Urothelium cell line (cell line): ENCODE measurements at places on chromosomes 1 and 21.

GRCh38 chr1:15016526-15016925 is 137.0 kb upstream of the TMEM51 start:
- no peak for DNase-seq

DNA sequence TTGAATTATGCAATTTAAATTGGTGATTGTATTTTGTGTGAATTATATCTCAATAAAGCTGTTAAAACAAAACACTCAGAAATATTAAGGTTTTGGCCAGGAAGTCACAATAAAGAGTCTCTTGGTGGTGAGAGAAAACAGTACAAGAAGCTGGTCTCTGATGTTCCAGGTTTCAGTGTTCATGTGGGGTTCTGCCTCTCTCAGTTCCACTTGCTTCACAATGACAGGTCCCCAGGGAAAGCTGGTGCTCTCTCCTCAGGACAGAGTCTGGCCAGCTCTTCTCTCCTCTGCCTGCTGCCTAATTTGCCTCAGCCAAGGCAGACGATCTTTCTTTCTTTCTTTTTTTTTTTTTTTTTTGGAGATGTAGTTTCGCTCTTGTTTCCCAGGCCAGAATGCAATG is 342.9 kb upstream of the PLXNA2 start:
- DNase-seq, result no peak

GRCh38 chr1:175002910-175003517 is 3.3 kb downstream of the CACYBP start:
- no peak for DNase-seq

GRCh38 chr1:43678940-43679339 is 28.4 kb upstream of the ST3GAL3 start:
- no peak for DNase-seq

DNA sequence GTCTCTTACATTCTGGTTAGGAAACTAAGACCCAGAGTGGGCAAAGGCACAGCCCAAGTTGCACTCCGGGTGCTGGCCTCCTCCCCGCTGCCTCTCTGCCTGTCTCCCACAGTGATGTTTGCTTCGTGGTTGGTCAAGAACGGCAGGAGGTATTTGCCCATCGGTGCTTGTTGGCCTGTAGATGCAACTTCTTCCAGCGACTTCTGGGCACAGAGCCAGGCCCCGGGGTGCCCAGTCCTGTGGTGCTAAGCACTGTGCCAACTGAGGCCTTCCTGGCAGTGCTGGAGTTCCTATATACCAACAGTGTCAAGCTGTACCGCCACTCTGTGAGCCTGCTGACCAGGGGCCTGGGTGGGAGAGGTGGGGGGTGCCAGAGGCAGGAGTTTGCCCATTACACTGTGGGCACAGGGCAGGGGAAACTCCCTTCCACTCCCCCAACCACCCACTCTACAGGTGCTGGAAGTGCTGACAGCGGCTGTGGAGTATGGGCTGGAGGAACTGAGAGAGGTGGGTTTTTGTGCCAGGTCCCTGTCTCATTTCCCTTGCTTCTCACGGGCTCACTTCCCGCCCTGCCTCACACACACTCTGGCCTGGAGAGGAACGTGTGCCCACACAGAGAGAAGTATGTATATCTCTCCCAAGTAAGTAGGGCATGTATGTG is 1.9 kb downstream of the BTBD19 start:
- DNase-seq, result no peak

DNA sequence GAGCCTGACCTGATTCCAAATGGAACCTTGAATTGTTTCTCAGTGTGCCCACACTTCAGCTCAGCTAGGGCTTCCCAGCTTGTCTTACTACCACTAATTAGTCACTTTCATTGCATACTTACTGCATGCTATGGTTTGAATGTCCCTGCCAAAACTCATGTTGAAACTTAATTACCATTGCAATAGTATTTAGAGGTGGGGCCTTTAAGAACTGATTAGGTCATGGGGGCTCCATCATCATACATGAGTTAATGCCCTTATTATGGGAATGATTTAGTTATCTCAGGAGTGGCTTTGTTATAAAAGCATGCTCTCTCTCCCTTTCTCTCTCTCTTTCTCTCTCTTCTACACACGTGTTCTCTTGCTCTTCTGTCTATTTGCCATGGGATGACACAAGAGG is 68.3 kb downstream of the NENF start:
- DNase-seq, result no peak

- no peak for DNase-seq
Observed at GRCh38 chr1:238060061-238060460, 169.3 kb upstream of the ZP4 start.

- no peak for DNase-seq
Observed at GRCh38 chr1:207711285-207711684, 40.6 kb upstream of the CD46 start.

DNA sequence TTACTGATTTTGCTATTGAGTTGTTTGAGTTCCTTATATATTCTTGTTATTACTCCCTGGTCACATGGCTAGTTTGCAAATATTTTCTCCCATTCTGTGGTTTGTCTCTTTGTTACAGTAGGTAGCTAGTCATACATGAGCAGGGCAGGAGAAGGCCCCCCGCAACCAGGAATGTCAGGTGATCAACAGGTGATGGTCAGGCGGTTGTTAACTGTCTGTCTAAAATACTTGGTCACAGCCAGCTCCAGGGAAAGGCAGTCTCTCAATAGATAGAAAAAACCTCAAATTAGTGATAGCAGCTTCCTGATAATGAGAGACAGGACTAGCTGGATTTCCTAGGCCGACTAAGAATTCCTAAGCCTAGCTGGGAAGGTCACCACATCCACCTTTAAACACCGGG is 217.9 kb downstream of the RHOU start:
- DNase-seq, result no peak

DNA sequence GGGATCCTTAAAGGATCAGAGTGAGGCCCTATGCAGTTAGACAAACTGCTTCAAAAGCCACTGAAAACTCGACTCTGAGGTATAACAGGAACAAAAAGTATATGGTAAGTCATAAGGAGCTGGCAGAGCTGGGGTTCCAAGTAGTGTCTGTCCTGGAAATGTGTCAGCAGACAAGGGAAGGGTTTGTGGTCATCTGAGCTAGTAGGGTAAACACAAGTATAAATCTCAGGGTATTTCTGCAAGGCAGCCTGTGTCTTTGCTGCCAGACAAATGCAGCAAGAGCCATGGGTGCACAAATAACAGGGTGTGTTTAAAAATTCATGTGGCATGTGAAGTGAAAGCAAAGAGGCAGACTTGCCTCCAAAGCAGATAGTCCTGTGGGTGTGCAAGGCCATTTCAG is 759.0 kb upstream of the ADAMTS5 start:
- no peak for DNase-seq

DNA sequence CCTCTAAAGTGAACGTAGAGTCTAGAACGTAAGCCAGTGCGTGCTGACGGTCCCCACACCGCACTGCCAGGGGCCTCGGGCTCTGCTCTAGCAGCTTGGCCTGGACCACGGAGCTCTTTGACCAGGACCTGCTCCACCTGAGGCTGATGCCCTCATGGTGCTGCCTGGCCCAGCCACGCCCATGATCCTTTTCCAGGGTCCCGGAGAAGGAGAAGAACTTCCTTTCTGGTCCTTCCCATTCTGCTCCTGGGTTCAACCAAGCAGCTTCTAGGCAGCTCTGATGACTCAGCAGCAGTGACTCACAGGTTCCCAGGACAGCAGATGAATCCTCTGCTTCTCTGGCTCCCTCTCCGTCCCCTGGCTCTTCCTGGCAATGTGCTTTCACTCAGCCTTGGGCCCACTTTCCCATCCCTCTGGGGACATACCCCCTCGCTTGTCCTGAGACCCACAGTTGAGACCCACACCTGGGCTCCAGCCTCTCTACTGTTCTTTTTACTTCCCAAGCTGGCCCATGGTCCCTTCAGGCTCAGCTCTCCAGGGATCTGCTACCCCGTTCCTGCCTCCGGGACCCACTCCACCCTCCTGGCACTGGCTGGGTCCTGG is 246.3 kb upstream of the RAB4A start:
- peak; percentile 91 for DNase-seq

- peak; percentile 41 for DNase-seq
Observed at GRCh38 chr1:1358433-1359271, at the start of gene MXRA8. Gene MXRA8, minus strand, starts transcription at chr1:1358555. Its CDS starts 51 bp downstream, at chr1:1358504.

DNA sequence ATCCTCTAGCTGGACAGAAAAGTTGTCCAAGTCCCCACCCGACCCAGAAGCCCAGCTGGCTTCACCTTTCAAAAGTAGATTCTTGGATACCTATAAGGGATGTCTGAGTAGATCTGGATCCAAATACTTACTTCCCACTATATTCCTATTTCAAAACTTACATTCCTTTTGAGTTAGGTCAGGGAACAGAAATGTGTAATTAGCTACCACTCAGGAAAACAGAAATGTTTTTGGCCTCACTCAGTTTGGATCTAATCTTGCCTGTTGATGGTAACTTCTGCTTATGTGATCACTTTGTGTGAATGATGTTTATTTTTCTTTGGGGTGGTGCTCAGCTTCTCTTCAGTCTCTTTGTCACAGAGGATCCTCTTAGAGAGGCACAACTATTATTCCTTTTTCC is 814.4 kb upstream of the RGS18 start:
- peak; percentile 3 for DNase-seq

DNA sequence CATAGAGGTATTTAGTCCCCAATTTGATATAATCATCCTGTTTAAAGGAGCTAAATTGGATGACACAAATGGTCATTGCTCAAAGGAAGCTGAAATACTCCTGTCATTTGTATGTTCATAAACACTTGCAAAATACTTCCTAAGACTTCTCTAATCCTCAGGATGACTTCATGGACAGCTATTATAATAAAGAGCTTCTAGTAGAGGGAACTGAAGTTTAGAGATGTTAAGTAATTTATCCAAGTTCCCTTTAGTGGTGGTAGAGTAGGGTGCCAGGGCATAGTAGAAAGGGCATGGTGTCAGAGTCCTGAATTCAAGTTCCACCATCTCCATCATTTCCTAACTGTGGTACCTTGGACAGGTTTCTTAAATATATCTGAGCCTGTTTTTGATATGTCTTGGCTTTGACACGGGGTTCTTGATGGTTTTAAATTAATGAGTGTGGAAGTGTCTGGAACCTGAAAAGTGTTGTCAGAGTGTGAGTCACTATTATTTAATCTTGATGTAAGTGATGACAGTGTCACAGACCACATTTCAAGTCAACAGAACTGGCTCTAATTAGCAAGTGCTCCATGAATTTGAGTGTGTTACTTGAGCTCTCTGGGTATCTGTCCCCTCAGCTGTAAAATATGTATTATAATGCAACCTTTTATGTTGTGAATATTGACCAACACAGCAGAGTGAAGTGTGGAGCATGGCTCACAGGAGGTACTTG is 12.1 kb upstream of the GBP6 start:
- DNase-seq, result no peak

DNA sequence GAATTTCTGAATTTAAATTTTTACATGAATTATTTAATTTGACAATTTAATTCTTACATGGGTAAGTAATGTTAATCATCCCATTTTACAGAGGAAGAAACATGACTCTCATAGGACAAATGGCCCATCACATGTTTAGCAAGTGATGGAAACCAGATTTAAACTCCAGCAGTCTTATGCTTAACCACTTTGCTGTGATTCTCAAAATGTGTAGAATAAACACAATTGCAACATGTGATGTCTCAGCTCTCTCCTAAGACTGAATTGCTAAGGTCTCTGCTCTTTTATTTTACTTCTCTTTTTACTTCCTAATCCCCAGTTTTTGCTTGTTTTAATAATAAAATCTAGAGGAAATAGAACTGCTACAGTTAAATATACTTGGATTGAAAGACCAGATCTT is 42.8 kb downstream of the HS2ST1 start:
- DNase-seq, result no peak

GRCh38 chr21:43975469-43976098 is 36.5 kb upstream of the TRAPPC10 start:
- DNase-seq, result peak; percentile 75

- no peak for DNase-seq
Observed at GRCh38 chr1:219031809-219032208, 141.9 kb upstream of the LYPLAL1 start.

- no peak for DNase-seq
Observed at GRCh38 chr1:47623557-47623940, 185.7 kb downstream of the FOXD2 start.

GRCh38 chr21:45997495-45998275 is 16.1 kb downstream of the COL6A1 start:
- no peak for DNase-seq

- DNase-seq, result no peak
Observed at GRCh38 chr1:15236746-15237145, 10.3 kb upstream of the FHAD1 start.

DNA sequence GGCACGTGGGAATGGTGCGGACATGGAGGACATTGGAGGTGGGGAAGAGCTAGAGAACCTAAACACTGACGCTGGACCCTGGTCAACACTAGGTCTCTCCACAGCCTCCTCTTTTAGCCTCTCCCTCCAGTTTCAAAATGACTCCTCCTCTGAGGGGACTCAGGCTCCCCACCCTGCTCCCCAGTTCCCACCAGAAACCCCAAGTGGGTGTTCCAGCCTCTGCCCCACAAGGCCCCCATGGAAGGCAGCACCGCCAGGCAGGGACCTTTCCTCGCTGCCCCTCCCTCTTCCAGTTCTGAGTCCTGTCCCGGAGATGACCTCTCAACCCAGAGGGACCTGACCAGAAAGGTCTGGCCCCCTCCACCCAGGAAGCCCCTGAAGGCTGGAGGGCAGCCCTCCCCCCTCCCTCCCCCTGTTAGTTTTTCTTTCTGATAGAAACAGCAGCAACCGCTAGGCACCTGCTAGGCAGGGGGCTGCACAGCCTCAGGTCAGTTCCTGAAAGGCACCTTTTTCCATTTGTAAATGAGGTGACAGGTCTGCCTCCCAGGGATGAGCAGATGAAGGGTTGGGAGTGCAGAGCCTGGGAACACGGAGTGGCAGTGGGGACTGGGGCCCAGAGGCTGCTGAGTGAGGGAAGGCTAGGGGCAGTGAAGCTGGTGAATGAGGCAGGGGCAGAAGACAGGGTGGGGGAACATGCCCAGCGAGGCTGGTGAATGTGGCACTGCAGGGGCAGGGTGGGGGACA is 9.3 kb upstream of the ITGB2 start:
- no peak for DNase-seq

- DNase-seq, result no peak
Observed at GRCh38 chr21:41509733-41510132, 1.8 kb upstream of the TMPRSS2 start.

GRCh38 chr1:206734499-206735142 is 36.0 kb upstream of the IL19 start:
- peak; percentile 58 for DNase-seq

DNA sequence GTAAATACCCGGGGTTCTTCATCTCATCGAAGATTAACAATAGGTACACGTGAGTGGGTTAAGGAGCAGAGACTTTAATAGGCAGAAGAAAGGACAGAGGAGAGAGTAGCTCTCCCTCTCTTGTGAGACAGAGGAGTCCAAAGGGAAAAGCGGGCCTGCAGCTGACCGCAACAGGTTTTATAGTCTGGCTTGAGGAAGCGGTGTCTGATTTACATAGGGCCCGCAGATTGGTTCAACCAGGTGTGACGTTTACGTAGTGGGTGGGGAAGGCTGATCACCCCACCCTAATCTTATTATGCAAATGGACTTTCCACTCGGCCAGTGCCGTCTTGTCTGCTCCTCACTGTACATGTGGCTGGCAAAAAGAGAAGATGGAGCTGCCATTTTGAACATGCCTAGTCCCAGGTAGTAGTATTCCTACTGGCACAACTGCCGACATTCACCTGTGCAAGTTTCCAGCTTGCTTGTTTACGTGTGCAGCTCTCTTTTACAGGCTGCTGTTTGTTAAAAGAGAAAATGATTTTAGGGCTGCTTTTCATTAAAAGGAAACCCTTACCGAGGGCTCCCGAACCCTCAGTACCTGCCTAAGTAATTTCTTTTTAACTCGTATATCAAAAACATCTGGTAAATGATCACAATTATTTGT is 10.6 kb downstream of the CDC14A start:
- no peak for DNase-seq
